ENCODE measurements at places on chromosomes 11 and 22.

GRCh38 chr22:25382762-25383161 is 163.3 kb downstream of the CRYBB2 start:
- no peak for DNase-seq

GRCh38 chr11:19892876-19893275 is 180.2 kb downstream of the NAV2 start:
- DNase-seq: no peak

GRCh38 chr11:19676475-19677380 is 35.9 kb upstream of the NAV2 start:
- DNase-seq: no peak

DNA sequence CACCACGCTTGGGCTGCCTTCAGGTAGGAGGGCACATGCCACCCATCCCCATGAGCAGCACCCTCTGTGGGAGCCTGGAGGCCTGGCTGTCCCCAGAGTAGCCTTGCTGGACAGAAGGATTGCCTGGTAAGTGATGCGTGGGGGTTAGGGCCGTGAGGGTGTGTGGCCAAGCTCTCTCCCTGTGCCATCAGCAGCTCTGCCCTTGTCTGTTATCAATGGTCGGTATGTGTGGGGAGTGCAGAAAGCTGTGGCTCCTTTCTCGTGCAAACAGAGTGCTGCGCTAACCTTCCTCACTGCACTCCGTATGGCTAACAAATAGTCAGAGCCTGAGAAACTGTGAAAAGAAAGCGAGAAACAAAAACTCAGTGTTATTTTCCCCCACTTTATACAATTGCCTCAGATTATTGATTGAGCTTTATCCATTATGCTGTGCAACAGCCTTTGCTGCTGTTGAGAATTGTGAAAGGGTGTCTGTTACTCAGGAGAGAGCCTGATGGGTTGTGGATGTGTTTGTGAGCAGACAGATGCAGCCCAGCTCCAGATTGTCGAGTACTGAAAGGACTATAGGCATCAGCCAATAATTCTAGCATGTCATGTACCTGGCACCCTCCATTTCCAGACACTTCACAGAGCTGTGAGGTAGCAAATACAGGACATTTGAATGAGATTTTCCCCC is 432.2 kb downstream of the NTM start:
- no peak for DNase-seq

GRCh38 chr11:122131126-122131525 is 15.1 kb upstream of the BLID start:
- DNase-seq: no peak

DNA sequence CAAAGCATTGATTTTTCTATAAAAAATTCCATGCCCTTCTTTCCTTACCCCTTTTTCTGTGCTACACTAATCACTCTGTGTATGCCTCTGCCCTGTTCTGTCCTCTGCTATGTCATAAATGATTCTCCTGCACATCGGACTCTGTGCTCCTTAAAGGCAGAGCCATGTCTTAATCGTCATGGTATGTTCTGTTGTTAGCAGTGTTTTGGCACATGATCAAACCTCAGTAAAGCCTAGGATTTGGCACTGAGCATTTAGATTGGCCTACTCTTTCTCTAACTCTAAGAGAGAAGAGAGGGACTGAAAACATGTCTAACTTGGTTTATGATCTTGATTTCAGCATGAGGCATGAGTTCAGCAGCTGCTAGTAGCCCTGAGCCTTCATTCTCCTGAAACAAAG is 266.9 kb downstream of the AASDHPPT start:
- DNase-seq: peak; percentile 77

- no peak for DNase-seq
Measured at GRCh38 chr11:31850365-31850764, 39.2 kb upstream of the PAX6 start.

DNA sequence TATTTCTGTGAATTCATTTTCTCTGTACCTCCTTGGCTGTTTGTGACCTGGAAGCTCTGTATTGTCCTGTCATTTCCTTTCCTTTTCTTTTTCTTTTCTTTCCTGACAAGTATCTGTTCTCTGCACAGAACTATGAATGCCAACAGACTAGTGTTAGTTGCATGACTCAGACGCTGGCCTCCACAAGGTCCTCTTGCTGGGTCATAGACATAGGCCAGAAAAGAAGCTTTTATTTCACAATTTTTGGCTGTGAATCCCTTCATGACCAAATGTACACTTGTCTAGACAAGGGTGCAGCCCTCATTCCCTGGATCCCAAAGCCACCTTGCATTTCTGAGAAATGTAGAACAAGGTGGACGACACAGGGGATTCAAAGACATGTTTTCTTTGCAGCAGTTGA is 104.1 kb upstream of the MTNR1B start:
- DNase-seq: no peak

DNA sequence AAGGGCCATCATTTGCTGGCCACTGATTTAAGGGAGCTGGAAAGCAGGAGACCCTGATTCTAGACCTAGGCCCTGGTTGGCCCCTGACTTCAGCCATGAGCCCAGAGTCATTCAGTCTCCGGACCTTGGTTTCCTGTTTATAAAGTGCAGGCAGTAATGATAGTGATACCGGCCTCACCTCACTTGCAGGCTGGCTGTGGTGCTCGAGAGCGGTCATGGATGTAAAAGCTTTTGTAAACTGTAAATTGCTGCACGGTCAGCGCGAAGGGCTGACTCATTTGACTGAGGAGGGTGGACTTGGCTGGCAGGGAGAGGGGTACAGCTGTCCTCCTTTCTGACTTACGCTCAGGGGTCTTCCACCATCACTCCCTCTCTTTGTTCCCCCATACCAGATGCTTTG is 37.4 kb downstream of the FBLN1 start:
- DNase-seq: no peak

- DNase-seq: peak; percentile 35
Measured at GRCh38 chr22:40182231-40182835, 4.6 kb downstream of the TNRC6B start.

DNA sequence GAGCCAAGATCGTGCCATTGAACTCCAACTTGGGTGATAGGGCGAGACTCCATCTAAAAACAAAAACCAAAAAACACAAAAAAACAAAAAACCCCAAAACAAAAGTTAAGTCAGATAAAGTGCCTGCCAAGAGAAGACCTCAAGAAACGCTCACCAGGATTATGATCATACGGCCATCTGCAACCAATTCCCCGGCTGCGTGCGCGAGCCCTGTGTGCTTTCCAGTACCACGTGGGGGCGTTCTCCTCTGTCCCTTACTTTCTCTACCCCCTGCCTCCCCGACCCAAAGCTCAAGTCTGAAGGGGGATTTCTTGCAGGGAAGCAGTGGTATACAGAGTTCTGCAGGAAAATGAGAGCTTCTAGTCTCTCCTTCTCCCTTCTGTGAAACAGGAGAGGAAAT is 10.5 kb upstream of the RPS19BP1 start:
- DNase-seq: no peak

- no peak for DNase-seq
Measured at GRCh38 chr11:103870821-103871309, 165.6 kb upstream of the DDI1 start.

- DNase-seq: no peak
Measured at GRCh38 chr11:64410404-64410734, 51.4 kb downstream of the RPS6KA4 start.

GRCh38 chr11:122714004-122714403 is 58.5 kb downstream of the UBASH3B start:
- DNase-seq: no peak

DNA sequence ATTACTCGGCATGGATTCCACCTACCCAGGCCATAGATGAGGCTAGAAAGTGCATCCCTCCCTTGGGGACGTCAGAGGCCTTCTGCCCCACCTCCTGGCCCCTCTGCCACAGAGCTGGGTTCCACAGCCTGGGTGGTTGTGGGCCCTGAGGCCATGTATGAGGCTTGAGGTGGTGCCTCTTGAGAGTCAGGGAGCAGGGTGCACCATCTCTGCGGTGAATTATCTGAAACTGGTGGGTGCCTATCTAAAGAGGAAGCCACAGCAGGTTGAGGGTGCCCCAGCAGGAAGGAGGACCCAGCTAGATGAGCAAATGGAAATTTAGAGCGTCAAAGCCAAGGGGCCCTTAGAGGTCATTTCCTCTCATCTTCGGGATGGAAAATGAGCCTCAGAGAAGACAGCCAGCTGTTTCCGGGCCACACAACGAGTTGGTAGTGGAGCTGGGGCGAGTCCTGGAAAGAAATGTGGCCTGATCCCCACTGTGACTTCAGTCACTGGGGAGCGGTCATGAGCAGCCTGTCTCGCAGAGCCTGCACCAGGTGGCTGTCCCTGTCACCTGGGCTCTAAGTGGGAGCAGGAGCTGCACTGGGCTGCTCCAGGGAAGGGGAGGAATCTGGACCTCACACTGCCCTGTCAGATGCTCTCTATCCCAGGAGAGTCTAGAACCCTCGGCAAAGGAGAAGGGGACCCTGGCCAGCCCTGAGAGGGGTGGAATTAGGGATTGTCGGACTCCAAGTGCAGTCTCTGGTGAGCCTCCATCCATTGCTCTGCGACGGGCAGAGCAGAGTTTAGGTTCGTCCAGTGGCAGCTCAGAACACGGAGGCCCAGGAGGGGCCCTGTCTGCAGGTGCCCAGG is 7.3 kb downstream of the ADORA2A start:
- no peak for DNase-seq

- DNase-seq: no peak
Measured at GRCh38 chr11:109994907-109995306, 98.3 kb upstream of the ZC3H12C start.

DNA sequence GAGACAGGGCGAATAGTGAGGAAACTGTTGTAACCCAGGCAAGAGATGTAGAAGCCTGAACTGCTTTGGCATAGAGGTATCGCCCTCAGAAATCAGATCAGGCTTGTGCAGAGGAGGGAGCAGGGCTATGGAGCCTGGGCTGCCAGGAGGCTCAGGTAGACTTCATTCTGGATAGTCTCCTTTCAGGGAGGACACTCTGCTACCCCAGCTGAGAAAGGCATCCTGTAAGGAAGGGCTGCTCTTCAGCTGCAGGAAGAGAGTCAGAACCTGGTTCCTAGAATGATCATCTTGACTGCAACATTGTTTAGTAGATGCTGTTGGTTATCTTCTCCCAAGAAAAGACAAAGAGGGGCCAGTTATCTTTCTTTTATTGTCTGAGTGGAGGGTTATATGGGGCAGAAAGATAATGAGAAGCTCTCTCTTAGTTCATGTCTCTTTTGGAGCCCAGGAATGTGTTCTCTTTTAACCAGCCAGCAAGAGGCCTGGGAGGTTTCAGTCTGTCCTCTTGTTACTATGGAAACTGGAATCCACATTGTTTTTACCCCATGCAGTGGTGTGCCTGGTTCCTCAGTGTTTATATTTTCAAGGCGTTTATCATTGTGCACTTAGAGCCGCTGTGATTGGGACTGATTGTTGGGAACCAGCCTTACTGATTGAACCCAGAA is 95.7 kb downstream of the STIM1 start:
- no peak for DNase-seq

DNA sequence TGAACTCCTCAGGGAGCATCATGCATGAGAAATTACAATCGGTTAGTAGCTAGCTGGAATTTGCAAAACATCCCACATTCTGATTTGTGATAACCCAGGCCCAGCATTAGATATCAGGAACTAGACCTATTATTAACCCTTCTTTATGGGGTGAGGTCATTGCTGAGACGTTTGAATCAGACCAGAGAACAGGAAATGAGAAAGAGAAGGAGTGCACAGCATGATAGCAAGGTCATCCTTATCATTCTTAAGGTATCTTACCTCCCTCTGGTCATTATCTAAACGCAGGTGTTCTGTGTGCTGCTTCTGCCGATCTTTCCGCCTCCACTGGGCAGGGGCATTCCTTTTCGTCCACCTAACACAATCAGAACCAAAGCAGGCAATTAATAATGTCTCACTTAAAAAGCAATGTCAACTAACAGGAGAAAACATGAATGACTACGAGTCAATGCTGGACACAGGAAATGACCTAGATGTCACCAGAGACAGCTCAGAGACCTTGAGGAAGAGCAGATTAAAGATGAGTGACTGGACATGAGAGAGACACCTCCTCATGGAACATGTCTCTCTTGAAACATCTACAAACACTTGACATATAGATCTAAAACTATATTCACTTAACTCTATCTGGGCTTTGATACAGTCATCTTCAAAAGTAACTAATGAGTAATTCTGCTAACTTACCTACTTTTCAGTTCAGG is 78.3 kb upstream of the SCUBE2 start:
- DNase-seq: no peak

- DNase-seq: no peak
Measured at GRCh38 chr11:16299884-16300782, 56.2 kb downstream of the SOX6 start.

DNA sequence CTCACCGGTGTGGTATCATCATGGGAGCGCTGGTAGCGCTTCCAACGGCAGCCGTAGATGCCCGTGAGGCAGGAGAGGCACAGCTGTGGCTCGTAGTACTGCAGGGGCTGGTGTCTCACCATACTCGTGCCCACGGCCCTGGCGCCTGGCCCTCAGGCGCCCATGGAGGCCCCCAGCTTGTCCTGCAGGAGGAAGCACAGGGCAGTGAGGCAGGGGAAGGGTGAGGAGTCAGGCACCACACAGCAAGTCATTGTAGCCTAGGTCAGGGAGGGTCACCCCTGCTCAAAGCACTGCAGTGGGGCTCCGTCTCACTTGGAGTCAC is 44.6 kb upstream of the KLHL35 start:
- no peak for DNase-seq

DNA sequence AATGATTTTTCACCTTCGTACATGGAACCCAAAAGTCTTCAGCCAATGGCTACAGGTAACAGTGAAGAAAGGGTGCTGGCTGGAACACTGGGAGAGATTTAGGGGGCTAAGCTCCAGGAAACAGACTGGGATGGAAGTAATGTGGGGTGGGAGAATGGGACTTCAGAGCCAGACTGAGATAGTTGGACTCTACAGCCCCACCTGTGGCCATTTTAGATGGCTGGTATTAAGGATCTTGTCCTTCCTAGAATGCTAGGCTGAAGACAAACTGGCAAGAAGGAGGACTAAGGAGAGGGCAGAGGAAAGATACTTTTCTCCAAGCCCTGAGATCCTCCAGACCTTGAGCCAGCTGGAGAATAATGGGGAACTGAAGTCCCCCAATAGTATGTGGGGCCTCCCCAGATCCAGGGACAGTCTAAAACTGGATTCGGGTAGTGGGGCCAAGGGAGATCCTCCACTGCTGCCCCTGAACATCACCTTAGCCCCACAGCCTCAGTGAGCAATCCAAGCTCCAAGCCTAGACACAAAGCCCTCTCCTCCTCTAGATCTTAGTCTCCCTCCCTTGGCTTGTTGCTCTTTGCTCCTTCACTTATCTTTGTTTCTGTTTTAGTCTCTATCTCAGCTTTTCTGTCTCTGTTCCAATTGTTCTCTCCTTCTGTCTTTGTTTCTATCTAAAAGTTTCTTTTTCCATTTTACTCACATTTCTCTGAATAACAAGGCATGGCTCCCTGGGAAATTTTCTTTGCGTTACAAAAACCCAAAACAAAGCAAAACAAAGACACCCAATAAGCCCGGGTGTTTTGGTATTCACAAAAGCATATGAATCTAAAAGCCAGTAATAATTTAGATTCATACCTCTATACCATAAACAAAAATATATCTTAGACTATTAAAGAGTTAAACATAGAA is 16.2 kb upstream of the RRAS2 start:
- no peak for DNase-seq

GRCh38 chr22:28930357-28931007 is 47.1 kb downstream of the ZNRF3 start:
- no peak for DNase-seq
